AG09319 (cell line): ENCODE measurements at places on chromosomes 1 and 21.

DNA sequence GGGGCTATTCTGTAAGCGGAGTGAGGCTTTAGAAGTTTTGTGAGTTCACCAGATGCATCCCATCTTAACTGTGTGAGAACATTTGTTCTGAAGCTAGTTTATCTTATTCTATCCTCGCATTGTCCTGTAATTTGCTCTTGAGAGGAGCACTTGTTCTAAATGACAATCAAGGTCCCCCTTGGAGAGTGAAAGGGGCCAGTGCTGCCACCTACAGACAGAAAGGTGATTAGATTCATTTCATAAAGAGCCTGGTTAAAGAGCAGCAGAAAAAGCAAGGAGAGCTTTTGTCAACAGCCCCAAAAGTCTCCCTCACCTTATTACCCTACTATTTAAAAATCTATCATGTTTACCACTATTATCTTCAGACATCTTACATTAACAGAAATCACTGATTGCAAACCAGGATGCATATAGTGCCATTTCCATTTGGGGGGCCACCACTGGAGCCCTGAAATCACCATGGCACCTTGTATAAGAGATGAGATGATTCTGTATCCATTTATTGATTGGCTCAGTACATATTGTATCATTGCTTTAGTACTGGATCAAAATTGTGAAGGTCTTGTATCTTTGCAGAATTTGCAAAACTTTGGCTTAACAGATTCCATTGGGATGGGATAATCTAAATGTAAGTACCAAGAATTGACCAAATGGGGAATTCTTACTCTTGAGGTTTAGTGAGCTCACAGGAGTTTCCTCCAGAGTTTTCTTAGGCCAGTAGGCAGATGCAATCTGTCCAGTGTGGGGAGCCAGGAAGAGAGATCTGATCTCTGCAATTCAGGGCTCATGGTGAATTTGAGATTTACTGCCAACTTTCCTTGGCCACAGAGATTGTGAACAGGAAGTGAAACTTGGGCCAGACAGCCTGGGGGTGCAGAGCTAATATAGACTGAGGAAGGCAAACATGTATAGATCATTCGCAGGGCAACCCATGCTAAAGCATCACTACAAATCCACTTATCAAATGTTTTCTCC, 64.3 kb upstream of the TRABD2B start:
- no peak for DNase-seq

- no peak for DNase-seq
These were observed 9.9 kb downstream of the UTP25 start for GRCh38 chr1:209837671-209838070.

- DNase-seq: no peak
These were observed 589.7 kb downstream of the DPYD start for GRCh38 chr1:97331165-97331564.

- DNase-seq: peak; percentile 5
These were observed 105.7 kb downstream of the PRDM16 start for GRCh38 chr1:3174487-3175247.

DNA sequence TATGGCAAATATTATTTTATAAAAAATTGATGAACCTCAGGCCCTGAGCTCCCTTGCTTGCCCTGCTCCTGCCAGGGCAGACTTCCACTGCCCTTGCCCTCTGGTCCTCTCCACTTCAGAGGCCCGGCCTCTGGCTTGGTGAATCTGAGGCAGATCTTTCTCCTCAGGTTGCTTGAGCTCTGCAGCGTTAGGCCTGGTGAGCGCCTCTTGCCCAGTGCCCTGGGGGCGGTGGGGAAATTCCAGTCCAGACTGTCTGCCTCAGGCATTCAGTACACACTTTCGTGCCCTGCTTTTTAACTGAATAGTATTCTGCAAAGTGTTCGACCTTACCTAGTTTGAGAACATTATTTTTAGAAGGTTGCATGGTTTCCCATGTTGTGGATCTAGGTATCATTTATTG, 98.2 kb downstream of the PCBP3 start:
- DNase-seq: no peak

DNA sequence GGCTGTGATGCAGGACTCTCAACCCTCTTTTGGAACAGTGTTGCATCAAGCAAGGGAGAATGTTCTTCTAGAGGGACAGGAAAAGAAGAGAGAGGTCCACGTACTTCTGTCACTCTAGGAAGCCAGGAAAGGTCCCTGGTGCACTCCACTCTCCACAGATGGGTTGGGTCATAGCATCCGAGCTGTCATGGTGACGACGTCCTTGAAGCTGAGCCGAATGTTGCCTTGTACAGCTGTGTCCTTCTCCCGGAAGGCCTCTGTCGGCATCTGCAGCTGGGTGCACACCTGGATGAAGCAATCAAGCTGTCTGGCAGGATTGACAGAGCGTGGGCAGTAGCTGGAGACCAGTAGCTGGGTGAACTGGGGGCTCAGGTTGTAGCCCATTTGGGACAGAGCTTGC, 12.5 kb downstream of the MDM4 start:
- no peak for DNase-seq

GRCh38 chr1:232655746-232656085, 25.8 kb upstream of the SIPA1L2 start:
- no peak for DNase-seq

GRCh38 chr1:101603726-101604125, 366.9 kb downstream of the S1PR1 start:
- no peak for DNase-seq

DNA sequence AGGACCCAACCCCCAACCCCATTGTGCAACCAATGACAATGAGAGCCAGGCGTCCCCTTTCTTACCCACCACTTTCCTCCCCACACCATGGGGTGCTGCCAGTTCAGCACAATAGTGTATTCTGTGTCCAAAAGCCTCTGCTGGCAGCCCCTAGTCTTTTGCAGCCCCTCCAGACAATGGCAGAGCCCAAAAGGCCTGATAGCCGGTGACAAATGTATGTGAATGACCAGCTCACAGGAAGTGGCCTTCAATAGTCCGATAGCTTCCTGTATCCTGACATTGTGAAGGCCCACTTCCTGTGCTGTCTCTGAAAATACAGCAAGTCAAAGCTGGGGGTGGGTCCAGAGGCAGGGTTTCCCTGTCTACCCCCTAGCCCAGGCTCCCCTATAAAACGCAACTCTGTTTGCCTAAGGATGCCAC, 16.6 kb downstream of the SMIM12 start:
- DNase-seq: no peak

DNA sequence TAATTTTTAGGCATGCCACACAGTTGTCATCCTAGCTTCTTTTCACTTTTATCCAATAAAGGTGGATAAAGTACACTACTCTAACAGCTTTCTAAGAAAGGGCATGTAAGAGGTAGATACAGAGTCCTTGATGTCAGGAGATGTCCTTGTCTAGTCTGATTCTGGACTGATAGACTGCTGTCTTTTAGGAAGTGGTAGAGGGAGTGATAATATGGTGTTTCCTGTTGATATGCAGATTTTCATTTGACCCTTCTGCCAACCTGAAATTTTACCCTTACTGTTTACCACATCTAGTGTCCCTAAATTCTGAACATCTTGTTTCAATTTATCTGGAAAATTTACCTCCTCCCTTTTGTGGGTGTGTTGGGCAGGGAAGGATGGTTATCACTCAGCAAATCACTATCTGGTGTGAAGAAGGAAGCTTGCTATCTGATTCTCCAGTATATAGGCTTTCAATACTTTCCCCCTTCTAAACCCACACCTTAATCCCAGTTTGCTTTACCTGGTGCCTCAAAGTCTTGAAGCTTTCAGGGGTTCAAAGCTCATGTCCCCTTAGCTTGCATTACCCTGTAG, 354.9 kb upstream of the SNX7 start:
- no peak for DNase-seq

DNA sequence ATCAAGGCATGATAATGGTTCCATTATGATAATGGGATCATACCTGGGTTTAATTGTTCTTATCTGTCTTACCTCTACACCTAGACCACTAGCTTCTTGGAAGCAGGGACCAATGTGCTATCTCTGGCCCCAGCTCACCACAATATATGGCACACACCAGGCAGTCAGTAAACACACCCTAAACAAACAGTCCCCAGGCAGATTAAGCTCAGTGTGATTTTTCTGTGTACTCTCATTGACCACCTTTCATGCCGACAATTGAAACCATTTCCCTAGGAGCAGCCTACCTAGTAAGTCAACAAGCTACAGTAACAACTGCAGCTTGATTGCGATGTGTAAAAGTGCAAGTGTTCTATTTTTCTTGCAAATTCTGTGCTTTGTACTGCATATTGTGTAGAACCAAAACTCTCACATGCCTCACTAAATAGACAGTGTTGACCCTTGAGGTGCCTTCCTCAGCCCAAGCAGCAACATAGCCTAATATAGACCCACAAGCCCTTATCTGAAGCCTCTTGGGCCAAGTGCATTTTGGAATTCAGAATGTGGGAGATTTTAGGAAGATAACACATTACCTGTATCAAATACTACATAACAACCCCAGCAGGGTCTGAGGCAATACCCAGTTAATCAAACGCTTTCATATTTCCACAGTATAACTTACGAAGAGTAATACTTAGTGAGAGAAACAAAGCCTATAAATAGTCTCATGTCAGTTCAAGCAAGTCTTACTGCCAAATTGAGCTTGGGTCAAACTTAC, 32.0 kb downstream of the INPP5B start:
- no peak for DNase-seq

DNA sequence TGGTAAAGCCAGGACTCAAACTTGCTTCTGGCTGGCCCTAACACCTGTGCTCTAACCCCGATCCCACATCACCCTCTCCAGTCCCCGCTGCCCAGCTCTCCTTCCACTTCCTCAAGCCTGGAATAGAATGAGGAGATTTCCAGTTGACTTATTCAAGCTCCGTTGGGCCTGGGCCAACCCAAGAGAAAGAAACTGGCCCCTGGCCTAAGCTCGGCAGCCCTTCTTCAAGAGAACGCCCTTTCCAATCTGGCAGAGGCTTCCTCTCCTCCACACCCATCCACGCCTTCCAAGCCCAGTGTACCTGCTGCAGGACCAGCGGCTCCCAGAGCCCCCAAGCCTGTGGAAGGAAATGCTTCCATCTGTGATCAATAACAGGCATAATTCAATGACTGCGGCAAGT, 51.9 kb downstream of the LRRN2 start:
- DNase-seq: no peak

DNA sequence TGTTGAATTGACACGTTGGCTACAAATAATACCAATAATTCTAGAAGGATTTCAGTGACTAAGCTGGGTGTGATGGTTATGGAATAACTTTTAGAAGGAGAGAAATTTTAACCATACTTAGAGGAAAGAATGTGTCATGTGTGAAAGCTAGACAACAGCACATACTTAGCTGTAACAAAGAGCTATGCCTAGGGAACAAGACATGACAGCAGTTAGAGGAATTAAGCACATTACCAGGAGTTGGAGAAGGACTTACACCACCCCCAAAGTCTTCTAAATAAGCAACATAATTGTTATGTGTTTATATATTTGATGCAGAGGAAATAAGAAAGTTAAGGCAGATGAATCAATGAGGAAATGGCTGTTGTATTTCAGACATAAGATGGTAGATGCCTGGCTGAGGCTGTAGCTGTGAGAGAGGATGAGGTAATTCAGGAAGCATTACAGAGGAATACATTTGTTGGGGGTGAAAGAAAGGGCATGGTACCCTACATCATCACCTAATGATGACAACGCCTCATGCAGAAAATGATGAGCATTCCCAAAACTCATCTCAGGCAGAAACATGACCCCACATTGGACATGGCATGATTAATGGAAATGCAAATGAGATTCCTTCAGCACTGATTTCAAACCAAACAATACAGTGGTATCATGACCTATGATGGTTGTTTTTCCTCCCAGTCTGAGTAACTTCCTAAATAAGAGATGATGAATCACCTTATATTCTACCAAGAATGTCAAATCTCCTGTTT, 211.5 kb downstream of the LHX8 start:
- DNase-seq: no peak

DNA sequence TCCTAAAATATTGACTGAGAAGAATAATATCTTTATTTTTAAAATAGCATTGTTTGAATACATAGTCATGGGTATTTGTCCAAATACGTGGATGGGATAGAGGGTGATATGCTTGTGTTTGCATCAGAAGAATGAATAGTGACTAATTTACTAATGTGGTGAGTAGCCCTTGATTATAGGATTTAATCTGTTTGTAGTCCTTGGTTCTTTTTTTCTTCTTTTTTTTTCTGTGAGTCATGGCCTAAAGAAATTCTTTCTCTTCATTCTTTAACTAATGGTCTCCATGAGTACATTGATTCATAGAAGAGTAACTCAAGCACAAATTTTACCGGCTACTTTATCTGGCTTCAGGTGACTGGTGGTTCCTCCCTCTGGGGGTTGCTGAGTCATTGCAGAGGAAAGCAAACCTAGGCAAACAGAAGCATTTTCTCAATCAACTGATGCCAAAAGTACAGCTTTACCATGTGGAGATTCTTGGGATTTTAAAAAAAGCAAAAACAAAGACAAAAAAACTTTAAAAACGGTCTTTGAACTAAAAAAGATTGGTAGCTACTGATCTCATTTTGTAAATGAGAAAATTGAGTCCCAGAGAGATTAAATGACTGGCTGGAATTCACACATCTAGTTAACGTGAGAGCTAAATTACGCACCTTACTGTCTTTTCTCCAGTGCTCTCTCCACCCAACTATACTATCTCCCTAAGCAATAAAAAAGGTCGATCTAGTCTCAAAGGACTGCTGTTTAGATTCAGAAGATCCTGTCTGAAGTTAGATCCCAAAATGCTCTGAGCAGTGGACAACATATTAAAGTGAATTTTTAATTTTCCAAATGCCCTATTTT, 40.5 kb downstream of the AK5 start:
- DNase-seq: peak; percentile 35

DNA sequence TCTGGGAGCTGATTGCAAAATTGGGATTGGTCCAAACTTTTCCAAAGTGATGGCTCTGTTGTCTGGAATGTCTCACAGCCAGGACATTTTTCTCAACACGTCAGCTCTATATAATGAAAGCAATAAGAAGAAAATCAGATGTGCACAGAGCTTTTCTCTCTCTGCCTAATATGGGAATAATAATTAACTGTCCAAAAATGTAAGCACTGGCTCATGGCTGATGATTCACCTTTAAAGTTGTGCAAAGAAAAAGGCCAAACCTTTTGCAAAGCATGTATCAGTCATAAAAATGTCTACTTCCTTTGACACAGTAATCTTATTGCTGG, 30.4 kb downstream of the ZNF281 start:
- peak; percentile 79 for DNase-seq

GRCh38 chr1:160748878-160749269, 9.8 kb downstream of the SLAMF7 start:
- DNase-seq: no peak

- no peak for DNase-seq
These were observed 13.3 kb downstream of the PTCH2 start for GRCh38 chr1:44829506-44830384.

DNA sequence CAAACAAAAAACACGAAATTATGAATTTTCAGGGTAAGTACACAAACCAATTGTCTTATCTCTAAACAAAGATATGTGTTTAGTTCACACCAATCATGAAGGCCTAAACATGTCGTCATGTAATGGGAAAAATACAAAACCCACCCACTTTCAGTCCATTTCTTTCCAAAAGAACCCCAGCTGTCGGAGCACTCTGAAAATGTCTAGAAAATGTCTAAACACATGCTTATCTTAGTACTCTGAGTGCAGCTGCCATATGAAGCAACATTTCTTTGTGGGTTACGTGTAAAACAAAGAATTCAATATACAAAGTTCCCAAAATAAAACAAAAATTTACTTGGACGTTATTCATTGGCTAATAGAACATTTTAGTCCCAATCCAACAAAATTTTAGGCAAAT, 22.7 kb downstream of the SERBP1 start:
- no peak for DNase-seq
